ENCODE measurements at places on chromosomes 11 and 22.

DNA sequence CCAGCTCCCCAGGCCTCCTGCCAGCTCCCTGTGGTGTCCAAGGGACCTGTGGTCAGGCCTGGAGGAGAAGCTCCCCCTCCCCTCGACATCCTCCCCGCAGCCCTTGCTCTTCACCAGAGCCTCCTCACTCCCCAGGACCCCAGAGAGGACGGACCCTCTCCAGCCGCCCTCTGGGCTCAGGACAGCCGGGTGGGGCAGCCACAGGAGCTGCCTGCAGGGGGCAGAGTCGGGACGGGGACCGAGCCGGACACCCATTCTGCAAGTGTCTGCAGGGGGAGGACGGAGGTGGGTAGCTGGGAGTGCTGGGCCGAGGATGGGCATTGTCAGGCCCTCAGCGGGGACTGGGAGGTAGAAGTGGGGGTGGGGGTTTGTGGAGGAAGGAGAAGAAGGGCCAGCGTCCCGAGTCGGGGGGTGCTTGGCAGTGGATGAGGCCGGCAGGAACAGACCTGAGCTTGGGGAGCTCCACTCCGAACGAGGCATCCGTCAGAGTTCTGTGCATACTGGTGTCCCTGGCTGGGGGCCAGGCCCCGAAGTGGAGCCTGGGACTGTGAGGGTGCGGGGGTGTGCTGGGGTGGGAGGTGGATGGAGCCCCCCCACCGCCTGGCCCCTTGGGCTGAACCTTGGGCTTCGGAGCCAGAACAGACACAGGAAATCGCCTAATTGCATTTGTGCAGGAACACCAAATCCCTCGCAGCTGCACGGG is 15.2 kb downstream of the PRR33 start:
- DNase-seq, result no peak

DNA sequence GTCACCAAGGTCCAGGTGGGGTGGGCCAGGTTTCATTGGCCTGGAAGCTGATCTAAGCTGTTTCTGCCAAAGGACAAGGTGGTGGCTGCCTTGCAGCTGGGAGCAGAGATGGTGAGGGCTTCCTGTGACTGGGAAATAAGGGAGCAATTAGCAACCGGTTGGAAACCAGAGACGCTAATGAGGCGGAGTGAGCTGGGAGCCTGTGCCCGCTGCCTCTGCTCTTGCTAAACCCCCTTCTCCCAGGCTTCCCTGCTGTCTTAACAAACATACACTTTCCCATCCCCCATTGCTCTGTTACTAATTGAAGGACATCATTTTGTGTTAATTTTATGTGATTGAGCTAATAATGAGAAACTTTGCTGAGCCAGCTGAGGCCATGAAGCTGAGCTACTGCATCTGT is 121.8 kb downstream of the INSC start:
- no peak for DNase-seq

DNA sequence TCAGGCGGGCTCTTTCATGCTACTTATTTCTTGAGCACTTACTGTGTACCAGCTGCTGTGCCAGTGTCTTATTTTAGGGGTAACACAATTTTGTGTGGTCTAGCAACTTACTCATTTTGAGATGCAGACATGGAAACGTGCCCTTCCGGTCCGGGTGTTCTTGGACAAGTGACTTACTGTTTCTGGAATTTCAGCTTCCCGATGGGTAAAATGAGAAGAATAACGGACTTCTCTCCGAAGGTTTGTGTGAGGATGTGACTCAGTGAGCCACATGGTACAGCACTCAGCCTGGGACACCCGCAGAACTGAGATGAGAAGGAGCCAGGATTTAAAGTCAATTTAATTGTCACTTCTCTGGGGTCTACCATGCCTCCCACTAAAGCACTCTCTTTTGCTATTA is 114.5 kb upstream of the SYT13 start:
- DNase-seq, result no peak

- no peak for DNase-seq
Measured at GRCh38 chr11:74819400-74819799, 70.8 kb downstream of the RNF169 start.

DNA sequence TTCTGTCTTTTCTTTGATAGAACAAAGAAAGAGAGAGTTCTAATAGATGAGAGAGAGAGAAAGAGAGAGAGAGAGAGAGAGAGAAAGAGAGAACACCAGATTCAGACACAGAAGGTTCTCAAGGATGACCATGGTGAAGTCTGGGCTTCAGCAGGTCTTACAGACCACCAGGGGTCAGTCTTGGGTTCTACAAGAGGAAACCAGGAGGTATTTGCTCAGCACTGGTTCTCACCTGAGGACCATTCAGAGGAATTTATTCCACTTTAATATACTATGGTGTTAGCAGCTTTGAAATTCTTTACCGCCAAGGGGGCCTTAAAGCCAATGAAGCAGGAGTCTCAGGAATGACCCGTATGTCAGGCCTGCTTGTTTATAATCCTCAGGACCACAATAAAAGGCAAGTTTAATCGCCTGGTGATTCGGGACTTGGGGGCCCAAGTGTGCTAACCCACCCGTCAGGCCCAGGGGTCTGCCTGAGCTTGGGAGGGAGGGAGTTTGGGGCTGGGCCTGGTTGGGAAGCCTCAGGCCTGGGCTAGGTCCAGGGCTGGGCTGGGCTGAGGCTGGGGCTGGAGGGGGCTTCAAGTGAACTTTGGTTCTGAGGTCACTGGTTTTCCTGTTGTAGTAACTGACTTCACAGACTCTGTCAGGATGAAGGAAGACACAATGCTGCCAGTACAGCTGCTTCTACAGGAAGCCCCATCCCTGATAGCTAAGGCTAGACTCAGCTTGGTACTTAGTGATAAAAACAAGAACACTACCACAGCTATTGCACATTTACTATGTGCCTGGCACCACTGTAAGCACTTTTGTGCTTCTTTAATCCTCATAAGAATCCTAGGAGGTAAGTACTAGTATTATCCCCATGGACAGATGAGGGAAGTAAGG is 179.2 kb upstream of the ZBED5 start:
- DNase-seq, result no peak

DNA sequence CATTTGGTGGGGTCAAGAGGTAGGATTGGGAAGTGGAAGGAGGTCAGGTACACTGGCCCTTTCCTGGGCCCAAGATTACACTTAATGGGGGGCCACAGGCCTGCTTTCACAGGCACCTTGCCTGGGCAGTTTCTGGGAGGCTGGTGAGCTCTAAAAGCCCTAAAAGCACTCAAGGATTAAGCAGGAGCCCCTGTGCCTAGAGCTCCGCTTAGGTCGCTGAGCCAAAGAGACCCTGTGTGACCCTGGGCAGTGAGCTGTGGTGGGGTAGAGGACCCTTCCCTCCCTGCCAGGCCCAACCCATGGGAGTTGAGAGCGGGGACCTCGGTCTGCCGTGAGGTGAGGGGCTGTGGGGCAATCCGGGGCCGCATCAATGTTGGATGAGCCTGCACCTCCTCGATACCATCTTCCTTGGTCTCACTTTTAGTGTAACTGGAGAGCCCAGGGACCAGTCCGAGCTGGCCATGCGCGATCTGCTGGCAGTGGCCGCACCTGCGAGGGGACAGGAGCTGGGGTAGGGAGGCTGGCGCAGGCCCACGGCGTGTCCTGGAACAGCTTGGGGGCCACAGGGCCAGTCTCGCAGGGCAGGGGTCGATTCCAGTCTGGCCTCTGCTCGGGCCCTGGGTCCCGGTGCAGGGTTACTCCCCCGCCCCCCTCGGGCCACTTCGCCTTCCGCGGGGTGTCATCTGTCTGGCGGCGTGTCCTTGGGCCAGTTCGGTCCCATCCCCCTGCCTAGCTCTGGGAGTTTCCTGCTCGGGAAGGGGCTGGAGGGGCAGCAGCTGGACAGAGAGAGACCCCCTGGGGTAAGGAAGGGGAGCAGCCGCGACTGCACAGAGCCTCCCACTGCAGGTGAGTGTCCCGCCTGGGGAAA is 44.3 kb downstream of the EIF3F start:
- DNase-seq, result no peak

DNA sequence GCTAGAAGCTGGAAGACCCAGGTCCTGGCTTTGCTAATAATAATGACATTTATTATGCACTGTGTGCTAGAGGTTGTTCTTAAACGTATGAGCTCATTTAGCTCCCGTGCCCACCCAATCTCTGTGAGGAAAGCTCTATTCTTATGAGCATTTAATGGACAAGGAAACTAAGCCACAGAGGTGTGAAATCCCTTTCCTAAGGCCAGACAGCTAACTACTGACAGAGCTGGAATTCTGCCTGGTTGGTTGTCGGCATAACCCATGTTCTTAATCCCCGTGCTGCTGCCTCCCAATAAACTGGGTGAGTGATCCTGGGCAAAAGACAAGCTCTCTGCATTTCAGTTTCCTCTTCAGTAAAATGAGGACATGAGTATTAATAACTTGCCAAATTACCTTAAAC is 49.4 kb downstream of the SNX19 start:
- DNase-seq, result no peak

DNA sequence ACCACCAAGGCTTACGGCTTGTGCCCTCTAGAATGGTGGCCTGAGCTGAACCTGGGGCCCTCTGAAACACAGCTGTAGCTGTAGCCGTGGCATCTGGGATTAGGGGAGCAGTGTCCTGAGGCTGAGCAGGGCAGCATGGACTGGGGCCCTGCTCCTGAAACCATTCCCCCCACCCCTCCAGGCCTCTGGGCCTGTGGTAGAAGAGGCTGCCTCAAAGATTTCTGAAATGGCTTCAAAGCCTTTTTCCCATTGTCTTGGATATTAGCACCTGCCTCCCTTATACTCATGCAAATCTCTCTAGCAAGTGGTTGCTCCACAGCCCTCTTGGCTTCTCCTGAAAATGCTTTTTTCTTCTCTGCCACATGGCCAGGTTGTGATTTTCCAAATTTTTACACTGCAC is 106.9 kb downstream of the CTNND1 start:
- DNase-seq, result no peak

- DNase-seq, result peak; percentile 100
Measured at GRCh38 chr11:65110354-65110861, 1.3 kb upstream of the TM7SF2 start.

DNA sequence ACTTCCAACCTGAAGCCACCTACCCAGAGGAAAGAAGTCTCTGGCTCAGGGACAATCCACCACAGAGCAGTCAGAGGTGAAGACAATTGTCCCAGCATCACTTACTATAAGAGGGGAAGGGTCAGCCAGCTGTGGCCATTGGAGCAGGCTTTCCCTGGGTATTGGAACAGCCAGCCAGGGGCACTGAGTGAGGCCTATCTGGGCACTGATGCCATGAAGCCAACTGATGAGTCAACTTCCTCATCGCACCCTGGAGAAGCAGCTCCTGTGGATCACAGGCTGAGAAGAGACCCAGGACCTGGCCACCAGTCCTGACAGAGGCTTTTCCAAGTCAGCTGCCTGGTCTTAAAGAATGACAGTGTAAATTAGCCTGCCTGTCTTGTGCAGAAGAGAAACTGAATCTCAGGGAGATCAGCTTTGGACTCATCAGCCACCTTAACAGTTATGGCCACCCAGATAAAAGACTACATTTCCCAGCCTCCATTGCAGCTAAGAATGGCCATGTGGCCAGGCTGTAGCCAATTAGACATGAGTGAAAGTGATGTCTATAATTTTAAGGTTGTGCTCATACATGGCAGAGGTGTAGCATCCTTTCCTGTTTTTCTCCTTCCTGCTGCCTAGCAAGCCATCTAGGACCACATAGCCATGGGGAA is 19.0 kb downstream of the CHST1 start:
- no peak for DNase-seq

DNA sequence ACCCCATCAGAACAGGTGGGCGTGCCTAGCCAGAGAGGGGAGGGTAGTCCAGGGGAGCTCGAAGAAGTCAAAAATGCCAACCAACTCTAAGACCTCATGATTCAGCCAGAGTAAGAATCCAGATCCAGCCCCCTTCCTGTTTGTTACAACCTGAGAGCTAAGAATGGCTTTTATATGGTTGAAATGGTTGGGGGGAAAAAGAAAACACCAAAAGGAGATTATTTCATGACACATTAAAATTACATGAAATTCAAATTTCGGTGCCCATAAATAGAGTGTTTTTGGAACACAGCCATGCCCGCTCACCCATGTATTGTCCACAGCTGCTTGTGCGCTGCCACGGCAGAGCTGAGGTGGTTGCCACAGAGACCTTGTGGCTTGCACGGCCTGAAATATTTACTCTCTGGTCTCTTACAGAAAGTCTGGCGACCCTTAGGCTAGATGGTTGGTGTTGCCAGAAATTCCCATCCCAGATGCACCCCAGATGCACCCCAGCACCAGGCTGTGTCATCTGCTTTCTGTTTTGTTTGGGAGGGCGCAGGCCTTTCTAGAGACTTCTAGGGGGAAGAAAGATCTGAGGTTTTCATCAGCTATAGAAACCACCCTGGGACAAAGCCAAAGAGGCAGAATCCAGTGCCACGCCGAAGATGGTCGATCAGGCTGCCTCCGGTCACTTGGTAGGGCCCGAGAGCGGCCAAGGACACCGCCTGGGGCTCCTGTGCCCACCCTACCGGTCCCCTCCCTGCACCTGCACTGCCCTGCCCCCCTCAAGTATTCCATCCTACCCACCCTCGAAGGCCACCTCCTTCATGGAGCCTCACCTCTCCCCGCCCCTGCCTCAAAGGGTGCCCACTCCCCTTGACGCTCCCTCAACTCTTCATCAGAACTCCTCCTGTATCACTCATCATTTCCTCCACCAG is 80.2 kb downstream of the DSCAML1 start:
- DNase-seq, result no peak

DNA sequence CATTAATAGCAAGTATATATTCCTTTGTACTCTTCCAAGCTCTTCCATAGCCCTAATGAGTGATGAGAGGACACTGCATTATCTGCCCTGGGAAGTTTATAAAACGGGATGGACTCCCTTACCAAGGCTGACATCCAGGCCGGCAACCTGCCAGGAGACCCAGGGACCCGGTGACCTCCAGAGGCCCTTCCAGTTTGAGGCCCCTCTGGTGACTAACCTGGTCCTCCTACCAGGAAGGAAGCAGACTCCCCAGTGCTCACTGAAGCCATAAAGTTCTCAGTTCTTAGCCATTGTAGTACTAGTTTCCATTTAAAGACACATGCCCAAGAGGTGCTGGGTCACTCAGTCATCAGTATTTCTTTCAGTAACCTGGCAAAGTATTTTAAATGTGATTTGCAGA is 345.4 kb downstream of the TENM4 start:
- DNase-seq, result no peak

DNA sequence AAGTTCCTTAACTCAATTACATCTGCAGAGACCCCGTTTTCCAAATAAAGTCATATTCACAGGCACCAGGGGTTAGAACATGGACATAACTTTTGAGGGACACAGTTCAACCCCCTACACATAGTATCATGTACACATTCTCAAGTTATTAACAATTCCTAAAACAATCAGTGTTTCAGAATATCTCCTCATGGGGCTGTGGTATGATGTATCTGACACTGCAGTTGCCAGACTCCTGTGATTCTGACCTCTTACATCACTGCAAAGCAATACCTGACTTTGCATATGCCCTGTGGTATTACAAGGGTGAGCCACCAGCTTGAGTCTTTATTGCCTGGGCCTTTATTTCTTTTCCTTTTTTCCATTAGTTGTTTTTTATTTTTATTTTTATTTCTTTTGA is 141.7 kb downstream of the COMMD9 start:
- no peak for DNase-seq

- no peak for DNase-seq
Measured at GRCh38 chr11:103862094-103862801, 174.2 kb upstream of the DDI1 start.

- DNase-seq, result no peak
Measured at GRCh38 chr11:99368583-99368982, 347.8 kb downstream of the CNTN5 start.

GRCh38 chr11:62443390-62444235 is 24.8 kb downstream of the SCGB1A1 start:
- DNase-seq, result no peak

- no peak for DNase-seq
Measured at GRCh38 chr22:31295360-31295759, 3.1 kb upstream of the PIK3IP1 start.
